ENCODE measurements at places on chromosomes 1 and 21.

DNA sequence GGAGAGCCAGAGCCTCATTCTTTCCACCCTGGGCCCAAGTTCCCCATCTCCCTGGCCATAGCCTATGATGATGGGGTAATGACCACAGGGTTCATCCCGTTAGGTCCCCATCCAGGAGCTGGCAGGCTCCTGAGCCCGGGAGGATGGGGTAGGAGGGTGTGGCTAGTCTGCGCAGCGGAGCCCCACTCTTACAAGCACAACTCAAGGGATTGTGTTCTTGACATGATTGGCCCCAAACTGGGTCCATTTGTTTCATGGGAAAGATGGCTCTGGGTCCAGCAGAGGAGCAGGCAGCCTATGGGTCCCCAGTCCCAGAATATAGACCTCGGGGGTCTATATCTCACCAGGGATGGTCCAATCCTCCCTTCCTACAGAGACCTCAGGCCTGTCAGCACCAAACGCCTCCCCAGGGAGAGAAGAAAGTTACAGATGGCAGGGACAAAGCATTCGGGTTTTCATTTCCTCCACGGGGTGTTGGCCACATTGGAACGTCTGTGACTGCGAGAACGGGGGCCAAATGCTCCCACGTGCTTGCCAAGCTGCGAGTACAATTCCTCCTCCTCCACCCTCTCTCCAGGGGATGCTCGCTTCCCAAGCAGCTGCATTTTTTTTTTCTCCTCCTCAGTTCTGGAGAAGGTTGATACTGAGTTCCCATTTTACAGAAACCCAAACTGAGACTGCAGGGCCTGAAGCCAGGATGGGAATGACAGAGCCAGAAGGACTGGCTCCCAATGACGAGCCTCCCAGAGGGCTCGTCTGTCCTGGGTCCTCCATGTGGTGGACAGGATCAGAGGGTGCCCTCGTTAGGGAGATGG lies 71.0 kb downstream of the DHRS3 start:
- DNase-seq, result no peak

DNA sequence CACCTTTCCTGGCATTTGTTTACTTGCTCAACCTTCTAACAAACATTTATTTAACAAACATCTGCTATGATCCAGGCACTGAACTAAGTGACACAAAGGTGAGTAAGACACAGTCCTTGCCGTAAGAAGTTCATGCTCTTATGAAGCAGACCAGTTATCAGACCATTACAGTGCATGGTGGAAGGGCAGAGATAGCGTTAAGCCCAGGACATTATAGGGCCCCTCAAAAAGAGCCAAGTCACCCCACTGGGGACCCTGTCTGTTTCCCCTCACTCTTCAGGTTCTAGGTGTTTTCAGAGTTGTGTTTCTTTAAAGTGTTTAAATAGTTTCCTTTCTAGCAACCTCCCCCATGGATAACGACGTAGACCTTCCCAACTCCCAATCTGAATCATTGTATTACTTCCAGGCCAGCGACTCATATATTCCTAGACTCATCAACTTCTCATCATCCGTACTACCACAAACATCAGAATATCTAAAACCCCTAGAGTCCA lies 39.3 kb downstream of the TCP10L start:
- no peak for DNase-seq

DNA sequence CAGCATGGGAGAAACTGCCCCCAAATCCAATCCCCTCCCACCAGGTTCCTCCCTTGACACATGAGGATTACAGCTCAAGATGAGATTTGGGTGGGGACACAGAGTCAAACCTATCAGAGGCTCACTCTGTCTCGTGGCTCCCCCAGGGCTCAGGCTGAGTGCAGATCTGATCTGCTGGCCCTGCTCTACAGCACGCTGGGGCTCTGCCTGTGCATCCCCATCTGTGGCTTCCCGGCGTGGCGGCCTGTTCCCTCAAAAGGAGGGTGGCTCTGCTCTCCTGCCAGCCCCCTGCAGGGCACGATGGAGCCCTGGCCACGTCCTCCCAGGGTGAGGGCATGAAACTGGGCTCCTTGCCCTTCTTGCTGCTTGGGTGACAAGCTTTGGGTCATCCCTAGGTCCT lies 19.8 kb upstream of the SMYD3 start:
- no peak for DNase-seq

DNA sequence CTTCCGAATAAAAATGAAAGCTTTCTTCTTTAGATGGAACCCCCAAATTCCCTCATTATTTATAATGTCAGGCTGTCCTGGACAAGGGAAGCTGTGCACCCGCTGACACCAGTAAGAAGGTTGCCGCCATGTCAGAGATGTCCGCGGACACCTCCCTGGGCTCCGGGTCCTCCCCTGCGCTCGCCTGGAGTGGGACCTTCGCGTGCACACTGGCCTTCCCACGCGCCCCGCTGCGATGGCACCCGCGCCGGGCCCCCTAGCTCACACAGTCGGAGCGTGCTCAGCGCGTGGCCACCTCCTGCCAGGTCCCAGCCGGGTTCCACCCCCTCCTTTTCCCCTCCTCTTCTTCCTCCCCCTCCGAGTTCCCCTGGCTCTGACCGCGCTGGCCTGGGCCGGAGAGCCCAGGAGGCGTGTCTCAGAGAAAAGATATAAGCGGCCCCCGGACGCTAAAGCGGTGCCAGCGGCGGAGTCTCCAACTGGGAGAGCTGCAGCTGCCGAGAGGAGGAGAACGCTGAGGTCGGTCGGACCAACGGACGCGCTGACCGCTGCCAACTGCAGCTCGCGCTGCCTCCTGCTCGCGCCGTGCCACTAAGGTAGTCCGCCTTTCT lies at the start of gene G0S2:
G0S2 (plus strand) TSS at position 456 of the 608 bp plus-strand sequence. CDS start 273 bp downstream, outside the sequence.
- no peak for DNase-seq

- DNase-seq, result no peak
Observed at GRCh38 chr1:187244623-187245022, 415.9 kb downstream of the PLA2G4A start.

DNA sequence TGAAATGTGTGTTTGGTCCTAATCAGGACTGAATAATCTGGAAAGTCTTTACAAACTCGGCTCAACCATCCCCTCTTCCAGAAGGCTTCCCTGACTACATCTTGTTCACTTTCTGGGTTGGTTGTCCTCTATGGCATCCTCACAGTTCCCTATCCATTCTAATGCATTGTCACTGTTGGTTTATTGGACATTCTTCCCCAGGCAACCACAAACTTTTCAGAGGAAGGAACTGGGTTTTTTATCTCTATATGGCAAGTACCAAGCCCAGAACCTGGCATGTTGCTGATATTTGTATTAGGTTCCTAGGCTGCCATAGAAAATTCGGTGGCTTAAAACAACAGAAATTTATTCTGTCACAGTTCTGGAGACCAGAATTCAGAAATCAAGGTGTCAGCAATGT lies 363.5 kb upstream of the ST6GALNAC5 start:
- DNase-seq, result no peak

DNA sequence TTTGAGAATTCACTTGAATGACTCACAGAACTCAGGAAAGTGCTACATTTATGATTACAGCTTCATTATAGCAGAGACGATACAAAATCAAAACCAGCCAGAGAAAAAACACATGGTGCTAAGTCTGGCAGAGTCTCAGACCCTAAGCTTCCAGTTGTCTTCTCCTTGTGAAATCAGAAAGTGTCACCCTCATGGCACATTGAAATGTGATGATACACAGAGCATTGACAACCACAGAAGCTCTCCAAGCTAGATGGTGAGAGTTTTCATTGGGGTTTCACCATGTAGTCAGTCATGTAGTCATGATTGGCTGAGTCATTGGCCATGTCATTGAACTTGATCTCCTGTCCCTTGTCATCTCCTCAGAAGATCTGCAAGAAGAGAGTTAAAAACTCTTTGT lies 526.6 kb downstream of the MRPL39 start:
- no peak for DNase-seq

DNA sequence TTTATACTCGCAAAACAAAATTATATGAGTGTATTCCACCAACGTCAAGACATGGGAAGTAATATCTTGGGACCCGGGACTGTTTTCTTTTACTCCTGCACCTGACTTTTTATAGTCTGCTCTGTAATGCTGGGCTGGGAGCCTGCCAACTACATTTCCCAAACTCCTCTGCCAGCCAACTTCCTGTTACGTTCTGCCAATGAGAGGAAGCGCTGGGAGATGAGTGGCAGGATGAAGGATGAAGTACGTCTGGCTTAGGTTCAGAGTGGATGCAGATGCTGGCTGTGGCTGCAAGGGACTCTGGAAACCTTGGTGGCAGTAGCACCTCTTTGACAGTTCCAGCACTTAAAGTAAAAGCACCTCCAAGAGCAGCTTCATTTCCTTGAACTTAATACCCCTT lies 59.6 kb downstream of the USP24 start:
- DNase-seq, result no peak

DNA sequence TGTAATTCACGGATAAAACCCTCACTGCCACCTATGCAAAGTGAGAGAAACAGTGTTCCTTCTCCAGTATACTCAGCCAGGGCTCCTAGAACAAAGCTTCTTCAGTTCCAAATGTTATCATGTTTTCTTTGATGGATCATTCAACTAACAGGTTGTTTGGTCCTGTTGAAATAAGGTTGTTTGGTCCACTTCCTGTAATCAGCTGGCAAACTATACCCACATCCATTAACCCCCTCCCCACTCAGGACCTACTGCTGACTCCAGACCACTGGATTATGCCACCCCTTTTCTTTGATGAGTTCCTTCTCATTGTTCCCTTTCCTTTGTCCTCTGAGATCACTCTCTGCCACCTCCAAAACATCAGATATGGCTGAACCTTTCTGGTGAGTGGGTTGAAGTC lies 267.7 kb upstream of the USP25 start:
- no peak for DNase-seq

DNA sequence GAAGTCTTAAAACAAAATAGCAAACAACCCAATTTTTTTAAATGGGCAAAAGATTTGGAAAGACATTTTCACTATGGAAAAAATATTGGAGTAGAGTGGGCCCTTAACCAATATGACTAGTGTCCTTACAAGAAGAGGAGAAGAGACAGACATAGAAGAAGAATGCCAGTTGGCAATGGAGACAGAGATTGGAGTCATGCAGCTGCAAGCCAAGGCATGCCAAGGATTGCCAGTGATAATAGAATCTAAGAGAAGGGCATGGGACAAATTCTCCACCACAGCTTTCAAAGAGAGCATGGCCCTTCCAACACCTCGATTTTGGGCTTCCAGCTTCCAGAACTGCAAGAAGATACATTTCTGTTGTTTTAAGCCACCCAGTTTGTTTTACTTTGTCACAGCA lies 92.7 kb downstream of the RGS2 start:
- no peak for DNase-seq

DNA sequence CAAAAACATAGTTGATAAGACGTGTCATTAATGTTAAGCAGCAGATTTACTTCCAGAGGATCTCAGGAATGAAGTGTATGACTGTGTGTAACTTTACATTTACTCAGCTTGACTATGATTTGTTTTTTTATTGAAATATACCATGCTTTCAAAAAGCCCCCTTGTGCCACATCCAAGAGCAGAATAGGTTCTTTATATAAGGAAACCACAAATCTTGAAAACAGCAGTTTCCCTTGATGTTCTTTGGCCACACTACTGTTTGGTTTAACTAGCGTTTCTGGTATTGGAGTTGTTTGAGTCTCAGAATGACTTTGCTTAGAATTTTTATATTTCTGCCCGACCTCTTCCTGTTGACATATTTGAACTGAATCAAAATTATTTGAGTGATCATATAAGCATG lies 25.0 kb downstream of the LRRC8C start:
- DNase-seq, result no peak

DNA sequence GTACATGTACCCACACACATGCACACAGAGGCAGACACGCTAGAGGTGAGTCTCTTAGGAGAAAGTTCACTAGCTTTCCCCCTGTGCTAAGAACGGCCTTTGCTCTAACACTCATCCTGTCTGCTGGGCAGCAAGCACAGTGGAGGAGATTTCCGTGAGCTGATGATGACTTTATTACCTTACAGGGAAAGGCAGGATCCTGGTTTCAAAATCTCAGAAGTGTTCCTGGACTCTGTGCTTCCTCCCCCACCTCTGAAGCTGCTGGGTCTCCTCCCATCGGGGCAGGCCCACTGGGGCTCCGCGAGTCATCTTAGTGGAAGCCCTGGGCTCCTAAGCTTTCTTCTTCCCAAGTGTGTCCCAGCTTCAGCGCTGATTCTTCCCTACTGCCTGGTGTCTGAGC lies 2.7 kb downstream of the FAM3B start:
- DNase-seq, result no peak

- DNase-seq, result no peak
Observed at GRCh38 chr1:217703326-217703725, 72.2 kb downstream of the SPATA17 start.

GRCh38 chr1:113669988-113670387 lies 89.3 kb downstream of the PHTF1 start:
- no peak for DNase-seq

- DNase-seq, result no peak
Observed at GRCh38 chr1:11731691-11732283, 4.1 kb upstream of the AGTRAP start.

GRCh38 chr1:235013512-235013911 lies 115.1 kb downstream of the TOMM20 start:
- no peak for DNase-seq

DNA sequence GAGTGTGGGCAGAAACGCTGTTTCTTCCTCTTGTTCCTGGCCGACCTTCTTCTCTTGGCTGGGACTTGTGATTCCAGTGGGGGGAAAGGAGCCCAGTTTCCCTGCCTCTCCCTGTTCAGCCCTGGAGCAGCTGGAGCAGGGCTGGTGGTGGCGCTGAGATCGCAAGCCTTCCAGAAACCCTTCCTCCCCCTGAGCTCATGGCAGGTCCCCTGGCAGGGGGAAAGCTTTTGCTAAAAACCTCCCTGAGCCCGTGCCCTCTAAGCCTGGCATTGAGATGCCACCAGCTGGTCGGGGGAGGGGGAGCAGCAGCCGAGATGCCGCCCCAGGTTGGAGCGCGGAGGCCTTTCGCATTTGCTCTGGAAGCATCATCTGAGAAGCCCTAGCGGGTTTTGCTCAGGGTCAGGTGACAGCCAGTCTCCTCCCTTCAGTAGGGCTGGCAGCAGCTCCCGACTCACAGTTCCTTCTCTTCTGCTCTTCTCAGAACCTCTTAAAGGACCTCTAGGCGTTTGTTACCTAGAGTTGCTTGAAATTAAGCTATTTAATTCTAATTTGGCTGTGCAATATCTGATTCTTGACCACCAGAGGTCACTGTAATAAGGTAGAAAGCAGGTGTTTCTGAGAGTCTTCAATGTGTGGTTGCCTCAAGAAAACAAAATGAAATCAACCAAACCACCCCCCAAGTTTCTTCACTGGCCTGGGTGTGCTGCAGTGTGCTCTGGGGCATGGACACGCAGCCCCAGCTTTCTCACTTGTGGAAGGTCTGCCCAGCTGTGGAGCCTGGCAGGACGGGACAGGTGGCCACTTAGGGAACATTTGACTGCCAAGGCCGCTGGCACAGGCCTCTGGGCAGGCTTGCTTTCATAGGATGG lies 257.3 kb downstream of the CAMTA1 start:
- no peak for DNase-seq

DNA sequence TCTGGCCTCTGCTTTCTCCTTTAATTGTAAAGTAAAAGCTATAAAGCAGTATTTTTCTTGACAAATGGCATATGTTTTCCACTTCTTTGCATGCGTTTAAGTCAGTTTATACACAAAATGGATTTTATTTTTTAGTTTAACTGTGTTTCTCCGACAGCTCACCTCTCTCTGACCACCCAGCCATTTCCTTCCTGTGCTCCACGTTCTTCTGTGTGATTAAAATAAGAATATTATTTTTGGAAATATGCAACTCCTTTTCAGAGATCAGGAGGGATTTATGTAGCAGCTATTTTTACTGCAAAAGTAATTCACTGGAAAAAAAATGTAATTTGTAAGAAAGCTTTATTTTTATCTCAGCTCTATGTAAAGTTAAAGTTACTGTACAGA lies 18.0 kb downstream of the ETS2 start:
- no peak for DNase-seq

- DNase-seq, result no peak
Observed at GRCh38 chr1:17084787-17085186, 31.0 kb upstream of the SDHB start.

GRCh38 chr1:167770127-167770526 lies 48.3 kb downstream of the MPZL1 start:
- no peak for DNase-seq
